ENCODE measurements at places on chromosomes 1 and 21. TPM values are rescaled to one million over a fixed set of nuclear protein-coding genes. Genes with fewer than 3 reads are reported as not detected.
A peak's percentile ranks its signal among the peaks of the same experiment; 100 is the strongest.

GRCh38 chr1:59502009-59502691 lies 205.3 kb downstream of the FGGY start:
- no peaks in the 10 kb centered on the region for H3K27me3 ChIP-seq
- no peaks in the 10 kb centered on the region for H3K4me1 ChIP-seq
- no peaks in the 10 kb centered on the region for H3K36me3 ChIP-seq
- H3K27ac ChIP-seq: no peak overlapping the region

- H3K27me3 ChIP-seq: no peaks in the 10 kb centered on the region
- H3K4me1 ChIP-seq: peaks cover 9% of the 10 kb centered on the region
- no peak for DNase-seq
- H3K27ac ChIP-seq: no peak overlapping the region
- H3K4me3 ChIP-seq: no peak overlapping the region
These were observed 5.4 kb downstream of the TRIM62 start for GRCh38 chr1:33176362-33176850.

DNA sequence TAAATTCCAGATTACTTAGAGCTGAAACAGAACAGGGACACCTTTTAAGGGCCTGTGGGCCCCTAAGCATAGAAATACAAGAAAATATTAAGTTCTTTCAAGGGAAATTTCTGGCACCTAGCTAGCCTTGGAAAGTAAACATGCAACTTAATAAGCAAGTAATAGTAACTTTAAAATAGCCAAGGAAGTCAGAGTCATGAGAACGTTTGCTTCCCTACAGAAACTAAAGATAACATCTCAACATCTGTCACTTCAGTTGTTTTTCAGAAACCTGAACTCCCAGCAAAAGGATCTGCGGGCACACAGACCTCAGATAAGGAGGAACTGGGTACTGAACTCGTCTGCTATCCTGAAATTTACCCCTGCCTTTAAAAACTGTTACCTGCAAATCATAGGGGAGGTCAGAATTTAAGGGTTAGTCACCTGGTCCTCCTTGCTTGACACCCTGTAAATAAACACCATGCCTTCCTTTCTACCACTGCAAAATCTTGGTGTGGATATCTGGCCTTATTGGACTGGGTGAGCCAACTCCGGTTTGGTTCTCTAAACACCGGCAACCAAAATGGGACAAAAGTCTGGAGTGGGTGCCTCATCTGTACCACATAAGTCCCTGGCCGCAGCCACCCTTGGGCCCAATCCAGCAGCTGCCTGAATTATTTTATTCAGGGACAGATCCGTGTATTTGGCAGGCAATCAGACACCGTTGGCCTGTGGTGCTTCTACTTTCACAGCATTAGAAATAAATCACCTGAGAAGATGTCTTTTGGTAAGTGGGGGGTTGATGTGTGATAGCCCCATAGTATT lies 27.9 kb downstream of the NRDC start:
- H3K27me3 ChIP-seq: no peaks in the 10 kb centered on the region
- no peaks in the 10 kb centered on the region for H3K4me1 ChIP-seq
- H3K36me3 ChIP-seq: peaks cover 14% of the 10 kb centered on the region
- DNase-seq: no peak
- no peak overlapping the region for H3K4me3 ChIP-seq

DNA sequence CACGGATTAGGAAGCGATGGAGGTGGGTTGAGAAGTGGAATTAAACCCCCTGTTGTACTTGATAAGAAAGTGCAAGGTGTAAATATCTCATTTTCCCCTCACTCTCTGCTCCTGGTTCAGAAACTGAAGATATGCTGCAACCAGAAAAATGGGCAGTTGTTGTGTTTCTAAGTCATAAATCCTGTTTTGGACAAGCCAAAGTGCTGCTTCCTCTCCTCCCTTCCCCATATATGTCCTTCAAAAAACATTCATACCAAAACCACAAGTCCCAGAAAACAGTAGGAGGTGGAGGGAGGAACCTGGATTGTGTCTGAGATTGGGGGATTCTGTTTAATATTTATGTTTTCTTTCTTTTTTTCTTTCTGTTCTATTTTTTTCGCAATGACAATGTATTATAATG lies 13.6 kb upstream of the ZNF362 start:
- H3K36me3 ChIP-seq: no peaks in the 10 kb centered on the region
- no peak for DNase-seq
- no peak overlapping the region for H3K4me3 ChIP-seq

DNA sequence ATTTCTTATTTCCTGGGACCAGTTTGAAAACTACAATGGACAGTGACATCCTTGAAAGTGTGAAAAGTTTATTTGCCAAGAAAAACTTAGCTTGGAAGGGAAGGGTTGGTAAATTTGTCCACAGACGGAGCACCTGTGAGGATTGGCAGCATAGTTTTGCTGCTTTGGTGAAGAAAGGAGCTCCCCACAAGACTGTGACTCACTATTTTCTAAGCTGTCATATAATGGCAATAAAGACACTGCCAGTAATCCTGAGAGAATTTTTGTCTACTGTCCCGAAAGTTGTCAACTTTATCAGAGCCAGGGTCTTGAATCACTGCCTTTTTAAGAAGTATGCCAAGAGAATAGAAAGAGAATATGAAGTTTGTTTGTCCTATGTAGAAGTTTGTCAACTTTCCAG lies 230.8 kb downstream of the NEGR1 start:
- H3K27me3 ChIP-seq: no peaks in the 10 kb centered on the region
- H3K27ac ChIP-seq: no peak overlapping the region
- DNase-seq: no peak
- H3K36me3 ChIP-seq: no peaks in the 10 kb centered on the region
- no peaks in the 10 kb centered on the region for H3K4me1 ChIP-seq

- DNase-seq: no peak
- no peak overlapping the region for H3K27ac ChIP-seq
- H3K4me1 ChIP-seq: 0 out of 2 replicates have a peak, but pooled peaks cover 2% of the 10 kb centered on the region
- no peaks in the 10 kb centered on the region for H3K36me3 ChIP-seq
- H3K27me3 ChIP-seq: no peaks in the 10 kb centered on the region
These were observed 299.7 kb upstream of the PRMT6 start for GRCh38 chr1:106756752-106757151.

GRCh38 chr1:159162516-159163265 lies 8.7 kb upstream of the CADM3 start:
- no peaks in the 10 kb centered on the region for H3K27me3 ChIP-seq
- H3K4me1 ChIP-seq: no peaks in the 10 kb centered on the region
- no peak overlapping the region for H3K27ac ChIP-seq

DNA sequence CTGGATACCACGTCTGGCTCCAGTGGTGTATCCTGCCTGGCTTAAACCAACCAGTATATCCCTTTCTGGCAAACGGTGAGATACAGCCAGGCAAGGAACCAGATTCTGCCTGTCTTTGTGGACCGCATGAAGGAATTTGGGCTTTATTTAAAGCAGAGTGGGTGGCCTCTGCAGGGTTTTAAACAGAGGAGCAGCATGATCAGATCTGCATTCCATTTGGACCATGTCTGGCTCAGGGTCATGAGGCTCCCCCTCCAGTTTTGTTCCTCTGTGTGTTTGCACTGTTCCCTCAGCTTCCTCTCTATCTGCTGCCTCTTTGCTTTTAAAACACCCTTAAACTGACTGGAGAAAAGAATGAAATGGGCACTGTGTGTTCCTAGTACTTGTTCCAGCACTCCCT lies 195.0 kb downstream of the GIPC2 start:
- no peaks in the 10 kb centered on the region for H3K36me3 ChIP-seq
- no peak overlapping the region for H3K27ac ChIP-seq
- H3K27me3 ChIP-seq: peaks cover 67% of the 10 kb centered on the region
- no peak for DNase-seq
- H3K4me3 ChIP-seq: no peak overlapping the region

GRCh38 chr1:116997066-116997465 lies 4.5 kb upstream of the CD101 start:
- H3K27ac ChIP-seq: no peak overlapping the region
- H3K4me1 ChIP-seq: no peaks in the 10 kb centered on the region
- no peak overlapping the region for H3K4me3 ChIP-seq
- H3K27me3 ChIP-seq: no peaks in the 10 kb centered on the region
- no peak for DNase-seq

- peaks cover 28% of the 10 kb centered on the region for H3K4me1 ChIP-seq
- H3K27ac ChIP-seq: no peak overlapping the region
- H3K36me3 ChIP-seq: no peaks in the 10 kb centered on the region
- no peaks in the 10 kb centered on the region for H3K27me3 ChIP-seq
These were observed 54.4 kb downstream of the NAV1 start for GRCh38 chr1:201593200-201593921.

GRCh38 chr1:79235301-79236002 lies 228.9 kb upstream of the ADGRL4 start:
- no peak for DNase-seq
- H3K27me3 ChIP-seq: no peaks in the 10 kb centered on the region
- no peaks in the 10 kb centered on the region for H3K4me1 ChIP-seq
- no peak overlapping the region for H3K27ac ChIP-seq
- H3K36me3 ChIP-seq: no peaks in the 10 kb centered on the region

GRCh38 chr1:85450832-85451231 lies 14.1 kb downstream of the DDAH1 start:
- no peaks in the 10 kb centered on the region for H3K27me3 ChIP-seq
- H3K4me3 ChIP-seq: no peak overlapping the region
- no peak for DNase-seq

DNA sequence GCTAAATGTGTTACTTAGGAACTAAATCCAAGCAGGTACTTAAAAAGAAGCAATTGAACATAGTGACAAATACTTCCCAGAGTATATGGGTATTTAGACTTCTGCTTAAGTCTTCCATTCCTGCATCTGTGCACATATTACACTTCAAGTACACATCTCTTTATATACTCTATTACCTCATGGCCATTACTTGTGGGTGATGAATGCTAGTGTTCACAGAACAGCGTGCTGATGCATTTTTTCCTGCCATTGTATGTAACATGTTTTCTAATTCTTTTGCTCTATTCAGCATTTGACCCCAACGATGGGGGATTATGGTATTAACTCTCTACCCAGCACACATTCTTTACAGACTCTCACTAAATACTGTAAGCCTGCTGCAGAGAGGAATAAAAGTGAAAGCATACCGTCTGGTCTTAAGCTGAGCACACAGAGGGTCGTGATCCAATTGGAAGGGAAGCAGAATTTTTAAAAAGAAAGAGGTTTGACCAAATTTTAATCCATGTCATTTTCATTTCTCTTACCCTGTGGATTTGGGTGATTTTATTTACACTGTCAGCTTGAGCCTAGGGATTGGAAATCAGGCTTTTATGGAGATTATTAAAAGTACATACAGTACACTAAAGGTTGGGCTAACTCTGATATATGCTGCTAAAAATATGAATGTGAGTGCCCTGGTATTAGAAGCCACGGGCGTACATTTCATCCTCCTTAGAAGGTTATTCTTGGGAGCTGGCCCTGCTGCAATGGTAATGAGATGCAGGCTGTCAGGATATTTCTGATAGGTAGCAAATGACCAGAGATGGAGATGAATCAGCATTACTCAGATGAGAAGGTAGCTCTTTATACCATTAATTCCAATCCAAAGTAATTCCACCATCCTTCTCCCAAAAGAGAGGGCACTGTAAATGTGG lies 95.5 kb upstream of the PROX1 start:
- no peak for DNase-seq
- H3K27me3 ChIP-seq: no peaks in the 10 kb centered on the region
- H3K4me1 ChIP-seq: no peaks in the 10 kb centered on the region
- H3K4me3 ChIP-seq: no peak overlapping the region

GRCh38 chr1:119885903-119886783 lies 10.2 kb downstream of the ADAM30 start:
- H3K36me3 ChIP-seq: no peaks in the 10 kb centered on the region
- no peaks in the 10 kb centered on the region for H3K27me3 ChIP-seq
- DNase-seq: peak; percentile 88
- H3K27ac ChIP-seq: no peak overlapping the region

GRCh38 chr1:246216906-246217305 lies 290.2 kb downstream of the SMYD3 start:
- no peak overlapping the region for H3K27ac ChIP-seq
- H3K4me1 ChIP-seq: peaks cover 5% of the 10 kb centered on the region
- no peaks in the 10 kb centered on the region for H3K27me3 ChIP-seq
- no peak for DNase-seq
- no peak overlapping the region for H3K4me3 ChIP-seq

- DNase-seq: no peak
- H3K27ac ChIP-seq: no peak overlapping the region
- no peak overlapping the region for H3K4me3 ChIP-seq
- peaks cover 5% of the 10 kb centered on the region for H3K27me3 ChIP-seq
These were observed 1.5 kb downstream of the THEMIS2 start for GRCh38 chr1:27873671-27874384.

- H3K27me3 ChIP-seq: no peaks in the 10 kb centered on the region
- no peak overlapping the region for H3K4me3 ChIP-seq
- no peaks in the 10 kb centered on the region for H3K36me3 ChIP-seq
- H3K27ac ChIP-seq: no peak overlapping the region
- peaks cover 9% of the 10 kb centered on the region for H3K4me1 ChIP-seq
These were observed 3.9 kb upstream of the P3R3URF start for GRCh38 chr1:46180082-46180616.

GRCh38 chr1:89974256-89974655 lies 20.7 kb upstream of the ZNF326 start:
- peaks cover 1% of the 10 kb centered on the region for H3K4me1 ChIP-seq
- no peak overlapping the region for H3K4me3 ChIP-seq
- no peak overlapping the region for H3K27ac ChIP-seq
- H3K27me3 ChIP-seq: no peaks in the 10 kb centered on the region

- DNase-seq: no peak
- no peaks in the 10 kb centered on the region for H3K27me3 ChIP-seq
- no peak overlapping the region for H3K4me3 ChIP-seq
- peaks cover 25% of the 10 kb centered on the region for H3K36me3 ChIP-seq
- H3K27ac ChIP-seq: no peak overlapping the region
These were observed 23.2 kb downstream of the TMEM53 start for GRCh38 chr1:44651069-44651468.

GRCh38 chr1:153395136-153395685 lies 4.3 kb upstream of the S100A8 start:
- H3K4me1 ChIP-seq: no peaks in the 10 kb centered on the region
- no peak overlapping the region for H3K4me3 ChIP-seq
- no peaks in the 10 kb centered on the region for H3K27me3 ChIP-seq
- no peak overlapping the region for H3K27ac ChIP-seq

DNA sequence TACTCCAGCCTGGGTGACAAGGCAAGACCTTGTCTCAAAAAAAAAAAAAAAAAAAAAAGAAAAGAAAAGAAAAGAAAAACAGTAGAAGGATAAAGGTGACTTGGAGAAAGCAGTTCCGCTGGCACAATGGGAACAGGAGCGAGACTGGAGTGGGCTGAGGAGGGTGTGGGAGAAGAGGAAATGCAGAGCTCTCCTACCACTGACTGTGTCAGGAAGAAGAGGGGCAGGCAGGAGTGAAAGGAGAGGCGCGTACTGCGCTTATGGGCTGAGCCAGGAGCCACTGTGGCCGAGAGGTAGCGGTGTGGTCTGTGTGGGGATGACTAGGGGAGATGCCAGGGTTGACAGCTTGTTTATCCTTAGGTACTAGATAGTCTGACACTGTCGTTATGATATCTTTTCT lies 6.4 kb upstream of the PROK1 start:
- no peaks in the 10 kb centered on the region for H3K27me3 ChIP-seq
- no peaks in the 10 kb centered on the region for H3K4me1 ChIP-seq

GRCh38 chr1:19613171-19613703 lies 30.9 kb upstream of the NBL1 start:
- no peaks in the 10 kb centered on the region for H3K4me1 ChIP-seq
- H3K27me3 ChIP-seq: no peaks in the 10 kb centered on the region
- DNase-seq: no peak
- no peak overlapping the region for H3K27ac ChIP-seq
- no peaks in the 10 kb centered on the region for H3K36me3 ChIP-seq

KRTAP19-3 gene
- total RNA-seq: not detected

TEDDM1 gene
- not detected for total RNA-seq

ADORA3 gene
- not detected for total RNA-seq

GUCA2A gene
- not detected for total RNA-seq

NEK2 gene
- 22.9 TPM for total RNA-seq

STUM gene
- 1.2 TPM for total RNA-seq

VAV3 gene
- total RNA-seq: 10.4 TPM

FAM131C gene
- total RNA-seq: 0.25 TPM

S100A3 gene
- total RNA-seq: 0.47 TPM

CELA2B gene
- not detected for total RNA-seq
